ENCODE measurements at places on chromosomes 5 and 9.
A peak's percentile ranks its signal among the peaks of the same experiment; 100 is the strongest.

DNA sequence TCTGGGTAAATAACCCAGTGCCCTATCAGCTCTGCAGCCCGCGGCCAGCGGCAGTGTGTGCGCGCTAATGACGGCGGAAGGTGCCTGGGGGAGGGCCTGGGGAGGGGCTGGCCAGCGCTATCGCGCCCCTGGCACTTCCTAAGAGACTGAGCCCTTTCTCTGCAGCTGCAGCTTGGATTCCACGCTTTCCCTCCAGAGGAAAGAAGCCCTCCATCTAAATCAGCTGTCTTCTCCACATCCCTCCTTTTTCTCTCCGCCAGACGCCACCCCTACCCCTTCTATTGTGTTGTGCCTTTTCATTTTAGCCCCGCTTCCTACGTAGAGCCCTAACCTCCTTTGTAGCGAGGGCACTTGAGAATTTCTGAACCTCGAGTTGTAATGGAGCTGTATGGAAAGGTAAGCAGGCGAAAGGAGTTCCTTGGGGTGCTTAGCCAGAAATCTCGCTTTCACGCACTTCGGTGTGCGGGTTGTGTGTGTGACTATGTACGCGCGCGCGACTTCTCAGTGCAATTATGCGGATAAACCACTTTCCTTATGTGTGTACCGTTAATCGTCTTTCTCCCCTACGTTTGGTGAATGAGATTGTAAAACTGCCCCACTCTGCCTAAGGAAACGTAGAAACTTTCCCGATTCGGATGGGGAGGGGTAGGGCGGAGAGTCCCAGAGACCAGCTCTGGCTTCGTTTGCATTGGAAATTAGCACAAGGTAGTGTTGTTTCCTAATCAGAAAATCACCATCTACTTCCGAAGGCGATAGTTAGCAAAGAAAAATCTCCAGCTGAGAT, 664 bp upstream of the RAB3C start:
- peak; percentile 63 for DNase-seq

- peak; percentile 88 for DNase-seq
Measured at GRCh38 chr9:119556129-119556875, 187.1 kb upstream of the BRINP1 start.

DNA sequence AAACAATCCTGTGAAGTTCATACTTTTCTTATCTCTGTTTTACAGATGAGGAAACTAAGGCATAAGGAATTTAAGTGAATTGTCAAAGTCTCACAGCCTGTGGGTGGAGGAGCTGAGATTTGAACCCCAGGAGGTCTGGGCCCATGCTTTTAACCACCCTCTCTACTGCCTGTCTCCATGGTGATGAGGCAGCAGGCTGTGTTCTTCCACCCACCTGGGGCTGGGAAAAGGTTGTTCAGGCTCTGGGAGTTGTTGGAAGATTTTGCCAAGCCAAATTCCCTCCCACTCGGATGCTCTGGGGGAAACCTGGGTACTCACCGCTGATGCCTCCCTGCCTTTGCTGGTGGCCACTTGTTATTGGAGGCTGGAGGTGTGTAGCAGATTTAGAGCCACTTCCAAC, 18.3 kb upstream of the SYNPO start:
- no peak for DNase-seq

DNA sequence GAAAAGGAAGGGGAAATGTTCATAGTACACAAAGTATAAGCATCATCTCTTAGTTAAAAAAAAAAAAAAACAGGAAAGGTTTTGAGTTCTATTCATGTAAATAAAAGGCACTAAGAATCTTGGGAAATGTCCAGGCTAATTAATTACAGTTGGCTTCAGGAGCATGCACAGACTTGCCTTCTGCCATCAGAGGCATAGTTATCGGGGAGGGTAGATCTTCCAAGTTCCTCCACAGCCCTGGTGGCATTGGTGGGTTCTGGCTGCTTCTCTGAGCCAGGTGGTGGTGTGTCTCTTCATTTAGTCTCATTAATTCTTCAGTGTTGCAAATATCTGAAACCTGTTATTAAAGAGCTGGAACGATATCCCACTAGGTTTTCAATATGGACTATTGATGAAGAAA, 85.2 kb downstream of the TMEM252 start:
- DNase-seq = no peak

- peak; percentile 60 for DNase-seq
Measured at GRCh38 chr9:131320031-131320685, 30.6 kb downstream of the PLPP7 start.

- peak; percentile 77 for DNase-seq
Measured at GRCh38 chr5:43019614-43020398, 20.3 kb downstream of the ANXA2R start.

- DNase-seq = no peak
Measured at GRCh38 chr5:34013547-34013946, 5.7 kb upstream of the AMACR start.

DNA sequence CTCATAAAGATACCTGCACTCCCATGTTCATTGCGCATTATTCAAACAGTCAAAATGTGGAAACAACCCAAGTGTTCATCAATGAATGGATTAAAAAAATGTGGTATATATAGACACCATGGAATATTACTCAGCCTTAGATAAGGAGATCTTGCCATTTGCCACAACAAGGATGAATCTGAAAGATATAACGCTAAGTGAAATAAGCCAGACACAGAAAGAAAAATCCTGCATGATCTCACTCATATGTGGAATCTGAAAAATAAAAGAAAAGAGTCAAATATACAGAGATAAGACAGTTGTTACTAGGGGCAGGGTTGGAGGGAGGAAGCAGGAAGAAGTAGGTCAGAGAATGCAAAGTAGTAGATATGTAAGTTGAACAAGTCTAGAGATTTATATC, 17.6 kb upstream of the SLIT3 start:
- no peak for DNase-seq

GRCh38 chr9:95502248-95502647, 14.5 kb downstream of the PTCH1 start:
- DNase-seq = no peak

DNA sequence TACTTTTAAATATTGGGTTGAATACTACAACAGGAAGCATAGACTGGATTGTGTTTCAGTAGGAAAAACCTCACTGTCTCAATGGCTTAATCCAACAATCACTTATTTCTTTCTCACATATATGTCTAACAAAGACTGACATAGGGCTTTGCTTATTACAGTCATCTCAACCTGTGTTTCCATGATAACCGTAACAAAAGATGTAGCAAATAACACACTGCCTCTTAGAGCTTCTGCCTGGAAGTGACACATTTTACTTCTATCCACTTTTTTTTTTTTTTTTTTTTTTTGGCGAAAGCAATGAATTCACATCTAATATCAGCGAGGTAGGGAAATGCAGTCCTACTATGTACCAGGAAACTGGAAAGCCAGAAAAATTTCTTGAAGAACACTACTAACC, 204.9 kb upstream of the CDKN2B start:
- no peak for DNase-seq

GRCh38 chr9:128022886-128023285, 42.1 kb upstream of the EEIG1 start:
- no peak for DNase-seq

DNA sequence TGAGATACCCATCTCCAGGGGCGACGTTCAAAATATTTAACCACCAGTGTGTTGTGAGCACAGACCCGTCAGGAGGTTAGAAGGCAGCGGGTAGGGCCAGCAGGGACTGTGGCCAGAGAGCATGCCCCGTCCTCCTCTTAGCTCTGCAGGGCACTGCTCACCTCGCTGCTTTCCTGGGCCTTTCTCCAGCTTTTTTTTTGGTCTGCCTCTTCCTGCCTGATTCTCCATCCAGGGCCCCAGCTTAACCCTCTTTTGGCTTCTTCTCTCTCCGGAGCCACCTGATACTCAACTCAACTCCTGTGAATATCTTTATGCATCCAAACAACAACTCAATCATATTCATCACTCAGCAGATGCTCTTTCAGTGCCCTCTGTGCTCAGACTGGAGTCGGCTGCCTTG, 44.0 kb downstream of the TMOD1 start:
- DNase-seq = peak; percentile 19

DNA sequence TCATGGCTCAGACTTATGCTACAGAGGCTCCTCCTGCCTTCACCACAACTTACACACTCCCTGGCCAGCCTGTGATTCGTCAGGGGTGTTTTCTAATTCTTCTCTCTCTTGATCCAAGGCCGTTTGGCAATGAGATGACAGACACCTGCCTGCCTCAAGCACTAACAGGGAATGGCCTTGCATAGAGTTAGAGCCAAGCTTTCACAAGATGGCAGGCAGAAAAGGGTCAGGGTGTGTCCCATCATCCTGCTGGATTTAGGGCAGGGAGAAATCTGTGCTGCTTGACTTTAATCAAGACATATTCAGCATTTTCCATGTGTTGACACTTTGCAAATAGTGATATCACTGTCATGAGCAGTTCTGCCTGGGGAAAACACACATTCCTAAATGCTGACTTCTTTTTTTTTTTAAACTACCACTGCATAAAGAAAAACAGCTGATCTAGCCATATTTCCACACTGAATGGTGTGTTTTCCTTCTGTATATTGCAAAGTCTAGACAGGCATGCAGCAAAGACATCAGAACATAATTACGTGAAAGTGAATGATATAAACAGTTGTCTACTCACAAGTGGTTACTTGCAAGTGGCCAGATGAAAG, 95.0 kb upstream of the SLC25A48 start:
- DNase-seq = no peak

DNA sequence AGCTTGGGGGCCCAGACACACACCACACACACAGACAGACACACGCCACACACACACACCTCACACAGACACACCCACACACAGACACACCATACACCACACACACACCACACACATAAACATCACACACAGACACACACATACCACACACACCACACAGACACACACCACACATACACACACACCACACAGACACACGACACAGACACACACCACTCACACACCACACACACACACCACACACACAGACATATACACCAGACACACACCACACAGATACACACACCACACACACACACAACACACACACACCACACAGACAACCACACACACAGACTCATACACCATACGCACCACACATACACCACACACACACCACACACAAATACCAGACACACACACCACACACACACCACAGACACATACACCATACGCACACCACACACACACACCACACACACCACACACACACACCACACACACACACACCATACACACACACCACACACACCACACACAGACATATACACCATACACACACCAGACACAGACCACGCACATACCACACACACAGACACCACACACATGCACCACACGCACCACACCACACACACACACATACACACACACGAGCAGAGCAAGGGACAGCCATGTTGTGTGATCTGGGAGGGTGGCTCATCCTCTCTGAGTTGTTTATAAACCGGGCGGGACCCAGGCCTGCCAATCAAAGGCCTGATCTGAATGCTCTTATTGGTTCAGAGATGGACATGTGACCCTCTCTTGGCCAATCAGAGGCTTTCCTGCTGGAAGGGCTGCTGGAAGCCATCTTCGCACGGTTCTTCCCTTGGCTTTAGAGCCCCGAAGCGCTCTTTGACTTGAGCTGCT, 148.3 kb downstream of the GAPVD1 start:
- no peak for DNase-seq

- DNase-seq = no peak
Measured at GRCh38 chr5:18712936-18713485, 1078.8 kb downstream of the TAF11L14 start.

DNA sequence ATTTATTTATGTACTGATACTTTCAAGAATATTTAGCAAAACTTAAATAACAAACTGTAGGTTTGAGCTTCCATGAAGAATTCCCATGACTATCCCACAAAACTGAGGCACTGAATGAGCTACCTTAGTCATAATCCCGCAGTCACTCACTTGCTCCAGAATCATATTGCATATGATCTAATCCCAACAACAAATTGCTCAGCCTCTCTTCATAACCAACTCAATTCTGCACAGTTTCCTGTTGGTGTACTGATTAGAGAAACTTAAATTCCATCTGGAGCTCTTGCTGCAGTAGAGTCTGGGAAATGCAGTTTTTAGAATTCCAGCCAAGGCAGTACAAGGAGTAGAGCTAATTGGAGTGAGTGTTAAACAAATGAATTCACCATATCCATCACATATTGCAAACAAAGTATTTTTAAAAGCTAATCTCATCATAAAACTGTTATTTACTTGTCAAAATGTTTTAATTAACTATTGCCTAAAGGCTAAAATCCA, 35.7 kb upstream of the CDH18 start:
- DNase-seq = no peak

DNA sequence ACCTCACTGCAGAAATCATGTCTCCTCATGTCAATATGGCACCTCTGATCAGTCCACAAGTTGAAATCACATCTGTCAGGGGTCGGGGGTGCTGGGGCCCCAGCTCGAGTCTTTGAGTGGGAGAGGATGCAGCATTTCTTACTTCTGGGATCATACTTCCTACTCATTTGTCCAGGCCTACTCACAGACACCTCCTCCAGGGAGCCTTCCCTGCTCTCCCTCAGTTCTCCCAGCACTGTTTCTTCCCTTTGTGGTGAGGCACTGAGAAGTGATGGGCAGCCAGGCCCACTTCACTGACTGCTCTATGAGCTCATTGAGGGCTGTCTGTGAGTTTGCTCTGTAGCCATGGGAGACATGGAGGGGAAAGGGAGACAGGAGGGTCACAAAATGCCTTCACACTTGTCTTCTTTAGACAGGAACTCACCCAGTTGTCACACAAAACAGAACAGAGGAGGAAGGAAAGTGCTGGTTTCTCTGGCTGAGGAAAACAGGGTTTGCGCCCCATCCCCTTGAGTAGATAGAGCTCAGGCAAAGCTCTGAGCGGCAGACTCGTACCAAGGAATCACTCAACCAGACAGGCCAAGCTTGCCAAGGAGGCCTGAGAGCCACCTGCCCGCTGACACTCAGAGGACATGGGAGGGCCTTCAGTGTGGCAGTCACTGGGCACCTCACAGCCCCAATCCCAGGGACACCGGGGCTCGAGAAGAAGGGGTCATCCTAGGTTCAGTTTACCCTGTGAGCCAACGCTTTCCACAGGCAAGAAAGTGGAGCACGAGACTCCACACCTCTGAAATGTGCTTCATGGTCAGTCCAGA, 152.9 kb downstream of the GABBR2 start:
- DNase-seq = no peak

DNA sequence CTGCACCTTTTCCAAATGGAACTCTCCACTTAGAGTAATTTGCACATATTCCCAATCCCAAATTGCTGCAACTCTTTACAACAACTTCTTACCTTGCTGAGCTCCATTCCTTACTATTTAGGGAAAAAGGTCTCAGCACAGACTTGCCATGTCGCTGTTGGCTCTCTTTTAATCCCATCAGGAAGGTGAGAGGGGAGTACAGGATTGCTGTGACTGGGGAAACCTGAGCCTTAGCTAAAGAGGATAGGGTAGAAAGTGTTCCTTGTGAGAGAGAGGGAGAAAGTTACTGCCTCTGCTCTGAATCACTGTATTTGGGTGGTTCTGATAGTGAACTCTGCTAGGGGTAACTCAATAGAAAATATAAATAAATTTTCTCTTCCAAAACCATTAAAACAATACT, 43.7 kb upstream of the GABRA1 start:
- no peak for DNase-seq
